ENCODE measurements at places on chromosomes 1 and 21.

- DNase-seq = no peak
Measured at GRCh38 chr1:115643225-115643624, 1.5 kb downstream of the VANGL1 start.

DNA sequence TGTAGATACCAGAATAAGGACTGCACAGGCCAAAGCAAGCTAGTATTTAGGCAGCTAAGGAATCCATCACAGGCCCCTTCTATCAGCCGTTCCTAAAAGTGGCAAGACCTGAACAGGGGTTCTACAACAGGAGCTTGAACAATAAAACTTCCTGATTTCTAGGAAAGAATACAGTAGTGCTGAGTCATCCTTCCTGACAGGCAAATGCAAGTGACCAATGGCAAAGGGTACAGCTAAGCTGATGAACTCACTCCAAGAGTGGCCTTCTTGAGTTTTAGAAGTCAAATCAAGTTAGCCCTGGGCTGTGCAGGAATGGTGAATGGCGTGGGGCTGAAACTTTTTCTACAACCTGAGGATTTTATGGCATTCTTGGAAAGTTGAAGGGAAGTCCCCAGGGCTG lies 112.9 kb downstream of the GREM2 start:
- DNase-seq = peak; percentile 20

DNA sequence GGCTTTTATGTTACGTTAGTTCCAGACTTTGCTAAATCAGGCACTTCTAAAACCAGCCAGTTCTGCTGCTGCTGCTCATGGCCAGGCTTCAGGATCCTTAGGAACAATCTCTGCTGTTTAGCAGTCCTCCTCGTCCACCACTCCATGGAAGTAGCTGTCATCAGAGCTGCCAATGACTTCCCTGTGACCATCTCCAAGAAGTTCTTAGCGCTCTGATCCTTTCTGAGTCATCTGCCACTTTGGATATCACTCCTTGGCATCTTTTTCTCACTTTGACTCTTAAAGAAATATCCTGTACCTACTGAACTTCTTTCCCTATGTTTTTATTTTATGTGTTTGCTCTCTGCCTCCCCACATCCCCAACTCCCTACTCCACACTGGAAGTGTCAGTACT lies 14.7 kb upstream of the IRF2BP2 start:
- DNase-seq = no peak

DNA sequence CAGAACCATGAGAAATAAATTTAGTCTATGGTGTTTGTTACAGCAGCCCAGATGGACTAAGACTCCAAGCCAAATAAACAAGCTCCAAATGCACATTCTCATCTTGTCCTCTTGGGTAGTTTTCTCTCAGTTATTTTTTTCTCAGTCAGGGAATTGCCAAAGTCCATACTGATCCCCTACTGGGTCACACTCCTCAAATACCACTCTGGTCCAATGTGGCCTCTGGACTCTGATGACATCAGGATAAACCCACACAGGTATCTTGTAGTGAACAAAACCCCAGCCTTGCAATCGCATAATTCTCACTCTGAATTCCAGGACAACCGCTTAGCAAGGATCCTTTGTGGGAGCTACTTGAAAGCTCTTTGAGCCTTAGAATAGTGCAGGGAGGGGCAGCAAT lies 248.4 kb upstream of the JUN start:
- no peak for DNase-seq

DNA sequence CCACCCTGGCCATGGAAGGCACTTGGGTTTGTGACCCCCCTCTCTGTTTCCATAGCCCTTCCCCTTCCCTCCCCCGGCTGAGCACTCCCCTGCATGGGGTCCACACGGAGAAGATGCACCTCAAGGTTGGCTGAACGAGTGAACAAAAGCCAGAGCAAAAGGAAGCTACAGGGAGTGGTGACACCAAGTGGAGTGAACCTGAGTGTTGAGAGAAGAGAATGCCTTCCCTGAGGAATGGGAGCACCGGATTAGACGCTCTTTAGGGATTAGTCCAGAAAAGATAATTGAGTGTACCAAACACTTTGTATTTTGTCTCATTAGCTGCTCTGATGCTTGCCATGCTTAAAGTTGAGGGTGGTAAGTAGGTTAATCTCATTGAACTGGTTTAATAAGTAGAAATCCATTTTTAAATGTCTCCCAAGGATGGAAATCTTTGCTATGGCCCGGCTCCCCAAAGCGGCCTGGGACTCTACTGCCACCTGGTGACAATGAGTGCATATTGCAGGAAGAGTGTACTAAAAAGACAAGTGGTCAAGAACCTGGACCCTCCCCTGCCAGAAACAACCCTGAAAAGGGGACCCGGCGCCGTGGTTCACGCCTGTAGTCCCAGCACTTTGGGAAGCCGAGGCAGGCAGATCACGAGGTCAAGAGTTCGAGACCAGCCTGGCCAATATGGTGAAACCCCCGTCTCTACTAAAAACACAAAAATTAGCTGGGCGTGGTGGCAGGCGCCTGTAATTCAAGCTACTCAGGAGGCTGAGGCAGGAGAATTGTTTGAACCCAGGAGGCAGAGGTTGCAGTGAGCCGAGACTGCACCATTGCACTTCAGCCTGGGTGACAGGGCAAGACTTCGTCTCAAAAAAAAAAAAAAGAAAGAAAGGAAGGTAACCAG lies 150.6 kb upstream of the ZC3H12A start:
- peak; percentile 5 for DNase-seq

- no peak for DNase-seq
Measured at GRCh38 chr1:51453010-51453409, 66.1 kb downstream of the EPS15 start.

GRCh38 chr1:16618719-16619118 lies 5.4 kb upstream of the NBPF1 start:
- no peak for DNase-seq

GRCh38 chr1:159187647-159188374 lies 16.4 kb downstream of the CADM3 start:
- no peak for DNase-seq
